Activated T-helper 17 cell treated with anti-CD3 and anti-CD28 coated beads, Interleukin-2, amount 50 U/mL, for 72 hours (primary cell): ENCODE measurements at places on chromosomes 3 and 15.

DNA sequence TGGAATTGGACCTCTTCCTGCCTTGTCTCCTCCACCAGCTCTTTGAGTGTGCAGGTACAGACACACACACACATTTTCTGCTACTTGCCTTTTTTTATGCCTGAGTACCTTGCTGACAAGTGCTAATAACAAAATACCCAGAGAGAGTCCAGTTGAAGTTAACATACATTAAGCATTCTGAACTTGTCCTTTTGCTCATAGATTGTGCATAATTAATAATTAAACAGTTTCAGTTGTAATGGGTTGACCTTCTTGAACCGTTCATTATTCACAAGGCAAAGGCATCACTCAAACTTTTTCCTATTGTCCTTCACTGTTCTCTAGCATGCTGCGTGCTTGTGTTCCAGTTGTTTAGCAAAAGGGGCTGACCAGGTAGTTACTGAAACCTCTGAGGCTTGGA is 59.6 kb upstream of the SKOR1 start:
- ATAC-seq, result no peak

DNA sequence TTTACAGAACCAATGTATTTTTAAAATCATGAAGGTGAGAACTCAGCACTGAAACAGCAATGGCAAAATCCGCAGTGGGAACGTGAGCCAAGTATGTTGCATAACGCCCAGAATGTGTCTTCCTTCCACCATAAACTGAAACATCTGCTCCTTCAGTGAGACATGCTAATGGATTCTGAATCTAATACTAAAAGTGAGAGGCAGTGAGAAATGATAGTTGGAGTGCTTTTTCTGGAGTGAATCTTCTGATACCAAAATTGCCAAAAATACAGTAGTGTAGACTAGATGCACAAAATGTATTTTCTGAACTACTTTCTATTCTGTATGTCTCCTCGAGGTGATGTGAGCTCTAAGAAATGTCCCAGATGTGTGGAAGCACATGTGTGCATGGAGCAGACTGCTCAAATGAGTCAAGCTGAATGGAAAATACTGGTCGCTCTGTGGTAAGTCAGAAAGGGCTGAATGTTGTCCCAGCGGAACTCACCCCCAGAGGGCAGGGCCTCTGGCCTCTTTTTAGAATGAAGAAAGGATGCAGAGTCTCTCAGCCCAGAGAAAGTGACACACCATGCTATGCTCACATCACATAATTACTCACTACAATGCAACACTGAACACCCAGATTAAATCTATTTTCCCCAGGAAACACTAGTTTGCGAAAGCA is 73.0 kb downstream of the ATP10A start:
- peak; percentile 95 for ATAC-seq

GRCh38 chr3:143486611-143487010 is 361.7 kb downstream of the SLC9A9 start:
- no peak for ATAC-seq

DNA sequence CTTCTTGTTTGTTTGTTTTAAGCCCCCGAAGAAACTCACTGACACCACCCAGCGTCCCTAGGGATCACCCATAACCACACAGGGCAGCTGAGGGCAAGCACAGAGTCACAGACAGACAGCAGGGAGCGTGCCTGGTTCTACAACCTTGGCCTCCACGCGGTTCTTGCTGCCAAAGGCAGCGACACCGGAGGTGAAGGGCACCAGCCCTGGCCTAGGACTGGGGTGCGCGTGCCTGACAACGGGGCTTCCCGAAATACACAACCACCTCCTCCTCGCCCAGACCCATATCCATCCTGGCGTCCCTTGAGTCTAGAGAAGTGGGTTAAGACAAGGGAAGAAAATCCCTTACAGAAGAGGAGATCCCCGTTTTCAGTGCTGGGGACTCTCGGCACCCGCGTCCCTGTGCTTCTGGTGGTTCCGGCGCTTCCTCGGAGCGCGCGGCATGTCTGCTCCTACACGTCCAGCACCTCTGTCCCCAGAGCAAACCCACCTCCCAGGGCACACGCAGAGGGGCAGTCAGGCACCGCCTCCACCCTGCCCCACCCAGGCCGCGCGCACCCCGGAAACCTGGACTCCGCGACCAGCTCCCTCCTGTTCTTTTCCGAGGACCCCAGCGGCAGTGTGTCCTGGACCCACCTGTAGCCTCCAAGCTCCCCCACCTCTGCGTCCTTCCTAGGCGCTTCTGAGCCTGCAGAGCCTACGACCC is 911 bp downstream of the RFTN1 start:
- ATAC-seq, result peak; percentile 20

DNA sequence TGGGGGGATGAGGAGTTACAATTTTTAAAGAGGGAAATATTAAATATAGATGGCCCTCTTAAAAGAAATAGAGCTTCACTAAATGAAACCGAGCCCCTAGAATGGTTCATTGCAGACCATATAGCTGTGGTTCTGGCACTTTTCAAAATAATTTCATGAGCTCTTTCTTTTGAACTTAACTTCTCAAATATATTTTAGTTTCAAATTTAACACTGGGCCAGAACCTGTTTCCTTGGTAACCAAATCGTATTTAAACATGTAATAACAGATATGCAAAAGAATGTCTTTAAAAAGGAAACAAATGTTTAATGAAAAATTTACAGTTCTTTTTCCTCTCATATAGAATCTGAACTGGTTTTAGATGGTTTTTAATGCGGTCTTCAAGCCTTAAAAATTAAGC is 20.1 kb downstream of the ZBTB38 start:
- ATAC-seq, result no peak

- no peak for ATAC-seq
Observed at GRCh38 chr3:64530434-64531049, 157.3 kb downstream of the ADAMTS9 start.
